EH (cell line): ENCODE measurements at places on chromosomes 12 and 14.
A peak's percentile ranks its signal among the peaks of the same experiment; 100 is the strongest.

DNA sequence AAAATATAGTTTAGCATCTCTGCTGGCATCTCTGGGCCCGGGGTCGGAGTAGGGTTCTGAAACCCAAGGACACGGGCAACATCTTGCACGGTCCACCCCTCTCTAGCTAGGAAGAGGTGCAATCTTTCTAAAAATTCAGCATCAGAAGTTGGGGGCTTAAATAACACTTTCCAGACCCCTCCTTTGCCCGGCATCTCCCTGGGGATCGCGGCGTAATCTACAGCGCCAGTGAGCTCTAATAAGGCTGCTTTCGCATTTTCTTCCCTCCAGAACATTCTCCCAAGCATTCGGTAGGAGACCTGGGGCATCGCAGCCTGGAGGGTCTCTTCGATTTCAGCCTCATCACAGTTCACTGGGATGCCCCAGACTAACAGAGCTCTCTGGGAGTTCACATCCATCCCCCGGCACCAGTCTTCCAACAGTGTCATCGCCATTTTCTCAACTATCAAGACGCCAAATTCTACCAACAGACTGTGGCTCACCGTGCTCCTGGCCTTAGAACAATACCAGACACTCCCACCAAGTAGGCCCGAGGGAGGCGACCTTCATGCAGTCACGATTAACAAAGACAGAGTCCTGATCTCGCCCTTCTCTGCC lies 880 bp downstream of the PNMA1 start:
- no peak for DNase-seq

DNA sequence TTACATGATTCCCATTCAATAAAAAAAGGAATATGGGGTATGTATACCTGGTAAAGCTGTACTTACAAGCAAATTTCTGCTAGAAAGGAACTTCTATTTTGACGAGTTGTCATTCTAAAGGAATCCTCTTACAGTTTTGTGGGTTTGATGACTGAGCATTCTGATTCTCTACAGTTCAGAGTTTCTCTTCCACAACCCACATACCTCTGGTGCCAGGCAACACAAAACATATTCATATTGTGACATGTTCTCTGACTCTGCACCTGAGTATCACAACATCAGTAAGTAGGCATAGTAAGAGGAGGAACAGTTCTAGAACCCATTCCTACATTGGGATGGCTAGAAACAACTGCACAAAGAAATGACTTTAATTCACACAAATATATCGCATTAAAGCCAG lies 636.6 kb downstream of the MED13L start:
- peak; percentile 63 for DNase-seq

- DNase-seq: no peak
Measured at GRCh38 chr12:47992776-47993175, 11.5 kb downstream of the COL2A1 start.

DNA sequence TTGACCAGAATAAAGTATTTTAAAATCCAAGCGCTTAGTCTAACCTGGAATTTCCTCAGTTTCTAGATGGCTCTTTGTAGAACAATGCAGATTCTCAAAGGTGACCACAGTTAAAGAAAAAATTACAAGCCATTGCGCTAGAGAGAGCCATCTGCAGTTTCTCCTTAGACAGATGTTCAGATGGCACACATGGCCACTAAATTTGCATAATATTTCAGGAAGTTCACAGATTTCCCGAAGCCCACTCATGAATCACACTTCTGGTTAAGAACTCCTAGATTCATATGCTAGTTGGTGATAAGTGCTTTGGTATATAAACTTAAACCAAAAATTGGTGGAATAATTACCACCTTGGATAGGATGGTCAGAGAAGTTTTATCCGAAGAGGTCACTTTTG lies 749 bp downstream of the AKAP3 start:
- DNase-seq: peak; percentile 3

- peak; percentile 20 for DNase-seq
Measured at GRCh38 chr14:59060841-59061240, 127.6 kb upstream of the DAAM1 start.

- no peak for DNase-seq
Measured at GRCh38 chr12:94172031-94172430, 23.7 kb downstream of the PLXNC1 start.

GRCh38 chr12:44874981-44875416 lies 1.1 kb downstream of the NELL2 start:
- DNase-seq: no peak

- DNase-seq: no peak
Measured at GRCh38 chr12:75917715-75918114, 113.9 kb downstream of the PHLDA1 start.

DNA sequence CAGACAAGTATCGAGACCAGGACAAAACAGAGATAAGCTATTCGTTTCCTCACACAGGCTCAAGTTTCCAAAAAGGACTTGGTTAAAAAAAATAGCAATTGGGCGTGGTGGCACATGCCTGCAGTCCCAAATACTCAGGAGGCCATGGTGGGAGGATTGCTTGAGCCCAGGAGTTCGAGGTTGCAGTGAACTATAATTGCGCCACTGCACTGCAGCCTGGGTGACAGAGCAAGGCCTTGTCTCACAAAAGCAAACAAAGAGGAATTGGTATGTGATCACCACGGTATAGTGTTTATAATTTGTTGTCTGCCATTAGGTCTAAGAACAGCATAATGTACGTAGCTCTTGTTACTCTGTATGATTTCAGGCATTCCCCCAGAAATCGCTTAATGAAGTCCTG lies 175.3 kb downstream of the DERA start:
- no peak for DNase-seq

DNA sequence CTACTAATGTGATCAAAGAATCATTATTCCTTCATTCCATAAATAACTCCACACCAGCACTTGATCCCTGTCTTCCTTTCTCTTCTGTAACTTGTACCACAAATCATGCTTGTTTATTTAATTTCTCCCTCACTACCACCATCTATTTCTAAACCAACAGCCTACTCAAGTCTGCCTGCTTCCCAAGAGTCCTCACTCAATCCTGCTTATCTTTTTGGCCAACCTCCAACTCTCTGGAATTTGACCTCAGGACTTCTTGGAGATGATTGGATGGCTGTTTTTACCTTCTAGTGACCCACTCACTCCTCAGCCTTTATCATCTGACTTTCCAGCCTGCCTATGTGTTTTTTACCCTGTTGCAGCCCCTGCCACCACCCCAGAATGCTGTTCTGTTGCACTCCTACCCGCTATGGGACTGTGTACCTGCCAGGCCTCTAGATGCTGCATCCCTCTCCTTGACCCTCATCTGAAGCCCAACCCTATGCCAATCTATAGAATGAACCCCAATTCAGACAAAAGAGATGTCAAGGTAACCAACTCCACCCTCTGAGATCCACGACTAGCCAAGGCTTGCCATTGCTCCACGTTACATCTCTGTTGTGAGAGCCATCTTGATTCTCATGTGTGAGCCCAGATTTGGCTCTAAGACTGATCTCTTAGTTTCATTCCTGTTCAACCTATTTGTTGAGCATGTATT lies 150.2 kb upstream of the PLEKHG7 start:
- DNase-seq: peak; percentile 10

DNA sequence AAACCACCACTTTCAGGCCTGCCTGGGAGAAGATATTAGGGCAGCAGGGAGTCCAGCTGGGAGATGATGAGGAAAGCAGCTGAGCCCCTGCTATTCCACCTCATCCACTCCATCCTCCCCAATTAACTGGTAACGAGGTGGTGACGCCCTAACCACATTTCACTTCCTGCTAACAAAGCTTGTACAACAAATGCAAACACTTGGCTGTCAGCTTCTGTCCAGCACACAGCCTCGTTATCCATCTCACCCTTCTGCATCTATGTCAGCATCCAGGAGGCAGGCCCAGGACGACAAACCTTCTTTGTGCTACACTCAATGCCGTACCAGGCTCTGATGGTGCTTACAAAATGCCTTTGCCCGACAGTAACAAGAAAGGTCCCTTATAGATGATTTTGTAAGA lies 225.4 kb downstream of the APAF1 start:
- DNase-seq: no peak

DNA sequence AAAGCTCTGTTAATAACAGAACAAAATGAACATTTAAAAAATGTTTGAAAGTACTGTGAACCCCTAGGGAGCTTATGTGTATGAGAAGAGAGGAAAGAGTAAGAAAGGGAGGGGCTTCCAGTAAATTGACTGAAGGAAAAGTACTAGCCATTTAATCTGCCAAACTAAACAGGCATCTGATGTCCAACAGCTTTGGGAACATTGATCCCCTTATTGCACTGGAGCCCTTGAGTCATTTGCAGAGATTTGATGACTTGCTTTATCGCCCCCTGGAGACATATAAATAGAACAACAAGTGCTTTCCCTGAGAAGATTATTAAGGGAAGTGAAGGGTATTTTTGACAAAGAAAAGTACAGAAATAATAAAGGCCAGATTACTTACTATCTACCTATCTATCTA lies 319.3 kb upstream of the NOVA1 start:
- no peak for DNase-seq

DNA sequence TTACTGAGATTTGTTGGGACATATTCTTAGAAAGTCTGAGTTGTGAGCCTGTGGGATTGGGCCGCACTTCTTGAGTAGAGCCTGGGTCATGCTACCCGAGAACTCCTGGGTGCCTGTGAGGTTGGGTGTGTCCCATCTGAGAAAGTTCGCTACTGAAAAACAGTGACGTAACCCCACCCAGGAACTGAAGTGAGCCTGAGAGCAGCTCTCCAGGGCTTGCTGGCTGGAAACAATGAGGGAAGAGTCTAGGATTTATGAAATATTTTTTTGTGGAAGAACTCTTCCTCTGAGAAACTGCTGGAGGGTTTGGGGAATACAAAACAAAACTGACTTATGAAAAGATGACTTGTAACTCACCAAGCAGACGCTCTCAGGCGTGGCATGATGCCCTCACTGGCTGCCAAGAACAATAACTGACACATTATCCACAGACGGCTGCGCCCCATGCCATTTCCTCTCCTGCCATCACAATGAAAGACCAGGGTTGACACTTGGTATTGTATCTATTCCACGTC lies 69.2 kb downstream of the RASSF3 start:
- peak; percentile 84 for DNase-seq

DNA sequence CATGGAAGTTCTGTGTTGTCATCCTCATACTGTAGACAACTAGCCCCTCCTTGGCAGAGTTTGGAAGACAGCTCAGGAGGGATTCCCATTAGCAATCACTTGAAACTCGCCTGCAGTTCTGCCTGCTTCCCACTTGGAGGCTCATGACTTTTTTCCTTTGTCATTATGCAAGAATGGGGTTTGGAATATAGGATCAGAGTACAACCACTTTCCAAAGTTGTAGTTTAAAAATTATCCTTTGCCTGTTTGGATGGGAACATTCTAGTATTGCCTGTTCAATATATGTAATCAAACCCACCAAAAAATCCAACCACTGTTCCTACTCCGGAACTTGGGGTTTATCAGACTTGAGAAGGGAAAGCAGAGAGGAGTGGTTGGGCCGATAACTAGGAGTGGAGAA lies 2.1 kb upstream of the GPD1 start:
- peak; percentile 60 for DNase-seq

GRCh38 chr14:84361476-84361875 lies 1168.5 kb upstream of the FLRT2 start:
- no peak for DNase-seq

DNA sequence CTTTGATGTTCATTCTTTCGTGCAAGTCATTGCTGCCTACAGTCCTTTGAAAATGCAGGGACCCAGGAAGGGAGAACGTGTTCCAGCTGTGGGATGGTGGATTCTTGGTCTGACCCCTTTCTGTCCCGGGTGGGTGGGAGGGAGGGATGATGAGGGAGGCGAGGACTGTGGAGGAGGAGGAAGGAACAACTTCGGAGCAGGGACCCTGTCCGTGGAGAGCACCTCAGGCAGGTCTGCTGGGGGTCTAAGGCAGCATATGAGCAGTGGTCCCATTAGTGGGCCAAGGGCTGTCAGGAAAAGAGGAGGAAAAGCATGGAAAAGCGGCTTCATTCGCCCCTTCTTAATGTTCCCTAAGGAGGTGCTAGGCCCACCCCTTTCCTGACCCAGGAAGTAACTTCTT lies 36.0 kb downstream of the CACNA2D4 start:
- DNase-seq: no peak

- DNase-seq: peak; percentile 57
Measured at GRCh38 chr14:103398427-103399195, 13.4 kb downstream of the MARK3 start.

GRCh38 chr12:3220382-3221321 lies 143.5 kb downstream of the TSPAN9 start:
- no peak for DNase-seq

- peak; percentile 1 for DNase-seq
Measured at GRCh38 chr14:49306152-49306751, 279.9 kb downstream of the RPS29 start.

GRCh38 chr14:100391173-100391572 lies 68.0 kb downstream of the SLC25A47 start:
- no peak for DNase-seq

- no peak for DNase-seq
Measured at GRCh38 chr14:35985474-35986218, 159.5 kb downstream of the BRMS1L start.

DNA sequence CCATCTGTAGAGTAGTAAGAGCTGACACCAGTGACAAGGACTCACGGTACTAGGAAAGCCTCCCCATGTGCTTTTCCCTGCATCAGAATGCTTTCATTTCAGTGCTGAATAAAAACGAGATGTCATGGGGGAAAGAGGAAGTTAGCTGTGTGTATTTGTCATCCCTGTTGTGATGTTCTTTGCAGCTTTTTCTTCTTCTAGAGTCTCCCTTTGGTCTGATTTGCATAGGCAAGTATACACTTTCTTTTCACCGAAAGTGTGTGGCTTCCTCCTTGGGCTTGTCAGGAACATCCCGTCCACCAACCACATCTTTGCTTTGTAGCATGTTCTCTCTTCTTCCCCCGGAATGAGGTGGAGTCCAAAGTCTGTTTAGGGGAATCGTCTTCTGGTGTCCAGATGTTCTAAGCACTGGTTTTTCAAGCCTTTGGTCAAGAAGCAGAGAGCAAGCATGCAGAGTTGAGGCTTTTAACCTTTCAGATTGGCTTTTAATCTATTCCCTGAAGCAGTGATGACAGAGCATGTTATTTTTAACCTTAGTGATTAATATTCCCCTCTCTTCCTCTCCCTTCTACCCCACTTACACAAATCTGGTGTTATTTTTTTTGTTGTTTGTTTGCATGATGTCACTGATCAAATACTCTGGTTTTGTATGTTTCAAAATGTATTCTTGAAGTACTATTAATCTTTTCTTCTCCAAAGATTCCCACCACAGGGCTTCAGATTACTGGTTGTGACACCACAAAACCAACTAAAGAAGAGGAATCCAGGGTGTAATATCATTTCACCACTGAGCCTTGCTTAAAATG lies 163.4 kb downstream of the SAMD4A start:
- DNase-seq: peak; percentile 82

GRCh38 chr12:120013659-120014380 lies 24.8 kb downstream of the BICDL1 start:
- no peak for DNase-seq
